ENCODE measurements at places on chromosomes 7 and 10. TPM values are rescaled to one million over a fixed set of nuclear protein-coding genes. Genes with fewer than 3 reads are reported as not detected.

DNA sequence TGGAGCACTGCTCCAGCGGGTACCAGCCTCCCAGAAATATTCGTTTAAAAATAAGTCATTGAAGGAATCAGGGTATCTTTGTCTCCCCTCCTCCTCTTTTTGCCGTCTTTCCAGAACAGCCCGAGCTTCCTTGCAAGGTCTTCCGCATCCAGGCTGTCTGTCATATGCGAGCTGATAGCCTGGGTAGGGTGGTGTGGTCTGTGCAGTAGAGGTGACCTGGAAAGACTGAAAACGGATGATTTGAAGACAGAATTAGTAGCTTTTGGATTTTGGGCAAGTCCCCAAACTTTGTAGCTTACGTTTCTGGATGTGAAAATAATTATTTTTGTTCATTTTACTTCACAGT is 480 bp downstream of the VPS50 start:
- peak overlapping the region; percentile 99 for H3K4me3 ChIP-seq
- peak overlapping the region; percentile 98 for H3K27ac ChIP-seq
- no peaks in the 10 kb centered on the region for H3K27me3 ChIP-seq

GRCh38 chr7:66301249-66301648 is 96.1 kb downstream of the TPST1 start:
- H3K4me3 ChIP-seq = no peak overlapping the region
- peaks cover 12% of the 10 kb centered on the region for H3K36me3 ChIP-seq
- H3K27ac ChIP-seq = no peak overlapping the region
- H3K27me3 ChIP-seq = no peaks in the 10 kb centered on the region

DNA sequence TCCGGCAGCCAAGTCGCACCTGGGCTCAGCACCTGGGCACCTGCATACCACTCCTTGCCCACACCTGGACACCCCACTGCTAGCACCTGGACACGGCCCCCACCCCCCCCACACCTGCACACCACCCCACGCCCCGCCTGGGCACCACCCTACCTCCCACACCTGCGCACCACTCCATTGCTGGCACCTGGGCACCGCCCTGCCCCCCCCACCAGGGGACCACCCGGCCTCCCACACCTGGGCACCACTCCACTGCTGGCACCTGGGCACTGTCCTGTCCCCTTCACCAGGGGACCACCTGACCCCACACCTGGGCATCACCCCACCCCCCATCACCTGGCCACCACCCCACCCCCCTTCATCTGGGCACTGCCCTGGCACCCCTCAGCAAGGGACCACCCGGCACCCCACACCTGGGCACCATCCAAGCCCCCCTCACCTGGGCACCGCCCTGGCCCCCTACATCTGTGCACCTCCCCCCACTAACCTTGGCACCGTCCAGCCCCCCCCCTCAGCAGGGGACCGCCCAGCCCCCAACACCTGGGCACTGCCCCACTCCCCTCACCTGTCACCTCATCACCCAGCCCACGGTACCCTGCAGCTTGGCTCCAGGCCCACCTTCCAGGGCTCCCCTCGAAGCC is 33.8 kb upstream of the RNF32 start:
- no peak overlapping the region for H3K27ac ChIP-seq
- no peak for DNase-seq
- H3K4me1 ChIP-seq = no peaks in the 10 kb centered on the region

DNA sequence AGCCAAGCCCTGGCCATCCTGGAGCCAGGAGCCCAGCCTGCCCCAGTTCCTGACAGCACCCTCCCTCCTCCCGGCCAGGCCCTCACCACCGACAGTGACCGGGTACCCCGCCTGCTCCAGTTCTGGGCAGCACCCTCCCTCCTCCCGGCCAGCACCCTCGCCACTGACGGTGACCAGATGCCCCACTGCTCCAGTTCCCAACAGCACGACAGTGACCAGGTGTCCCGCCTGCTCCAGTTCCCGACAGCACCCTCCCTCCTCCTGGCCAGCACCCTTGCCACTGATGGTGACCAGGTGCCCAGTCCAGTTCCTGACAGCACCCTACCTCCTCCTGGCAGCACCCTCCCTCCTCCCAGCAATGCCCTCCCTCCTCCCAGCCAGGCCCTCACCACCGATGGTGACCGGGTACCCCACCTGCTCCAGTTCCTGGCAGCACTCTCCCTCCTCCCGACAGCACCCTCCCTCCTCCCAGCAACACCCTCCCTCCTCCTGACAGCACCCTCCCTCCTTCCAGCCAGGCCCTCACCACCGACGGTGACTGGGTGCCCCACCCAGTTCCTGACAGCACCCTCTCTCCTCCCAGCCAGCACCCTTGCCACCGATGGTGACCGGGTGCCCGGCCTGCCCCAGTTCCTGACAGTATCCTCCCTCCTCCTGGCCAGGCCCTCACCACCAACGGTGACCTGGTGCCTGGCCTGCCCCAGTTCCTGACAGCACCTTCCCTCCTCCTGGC is 40.3 kb downstream of the VIPR2 start:
- no peaks in the 10 kb centered on the region for H3K36me3 ChIP-seq
- no peak overlapping the region for H3K4me3 ChIP-seq
- peaks cover 3% of the 10 kb centered on the region for H3K4me1 ChIP-seq
- no peaks in the 10 kb centered on the region for H3K27me3 ChIP-seq
- DNase-seq = peak; percentile 44

- H3K4me1 ChIP-seq = peaks cover 46% of the 10 kb centered on the region
- peaks cover 15% of the 10 kb centered on the region for H3K36me3 ChIP-seq
- H3K27ac ChIP-seq = peak overlapping the region; percentile 92
- H3K4me3 ChIP-seq = peak overlapping the region; percentile 98
Measured at GRCh38 chr10:7410301-7410861, 453 bp downstream of the SFMBT2 start.

GRCh38 chr10:119253433-119254174 is 46.2 kb downstream of the GRK5 start:
- H3K27me3 ChIP-seq = no peaks in the 10 kb centered on the region
- peaks cover 28% of the 10 kb centered on the region for H3K4me1 ChIP-seq

DNA sequence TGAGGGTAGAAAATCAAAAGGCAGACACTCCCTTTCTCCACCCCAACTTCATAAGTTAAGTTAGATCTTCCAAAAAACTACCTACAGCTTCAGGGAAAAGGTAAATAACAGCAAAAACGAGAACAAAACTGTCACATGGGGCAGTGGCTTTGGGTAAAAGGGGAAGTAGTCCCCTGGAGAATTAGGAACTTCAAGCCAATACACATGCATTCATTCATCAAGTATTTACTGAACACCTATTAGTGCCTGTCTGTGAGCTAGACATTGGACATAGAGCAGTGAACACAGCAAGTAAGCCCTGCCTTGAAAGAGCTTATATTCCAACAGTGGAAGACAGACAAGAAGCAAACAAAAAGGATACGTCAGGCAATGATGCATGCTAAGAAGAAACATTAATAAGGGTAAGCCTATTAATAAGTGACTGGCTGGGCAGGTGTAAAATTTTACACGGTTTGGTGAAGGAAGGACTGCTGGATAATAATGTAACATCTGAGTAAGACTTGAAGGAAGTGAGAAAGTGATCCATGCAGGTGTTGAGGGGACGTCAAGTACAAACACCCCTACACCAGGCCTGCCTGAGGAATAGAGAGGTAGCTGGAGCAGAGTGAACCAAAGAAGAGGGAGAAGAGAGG is 69.6 kb upstream of the RAPGEF5 start:
- no peak for DNase-seq
- H3K27me3 ChIP-seq = no peaks in the 10 kb centered on the region
- no peak overlapping the region for H3K27ac ChIP-seq

GRCh38 chr7:143373255-143373794 is 7.8 kb upstream of the ZYX start:
- no peaks in the 10 kb centered on the region for H3K27me3 ChIP-seq
- no peaks in the 10 kb centered on the region for H3K36me3 ChIP-seq
- peak overlapping the region; percentile 30 for H3K4me3 ChIP-seq
- peak; percentile 35 for DNase-seq

The SFTPA1 gene
- not detected for total RNA-seq

The PDE6C gene
- not detected for total RNA-seq

The RARRES2 gene
- not detected for total RNA-seq

The CFAP46 gene
- total RNA-seq = not detected

All from natural killer cell treated with Interleukin-12 subunit alpha and Interleukin-12 subunit beta and Interleukin-15 and Interleukin-18, amount 100 ng/mL, for 72 hours (primary cell).